ENCODE measurements at places on chromosomes 16 and 17.

GRCh38 chr16:84832488-84833143 is 12.8 kb downstream of the CRISPLD2 start:
- DNase-seq, result peak; percentile 99

DNA sequence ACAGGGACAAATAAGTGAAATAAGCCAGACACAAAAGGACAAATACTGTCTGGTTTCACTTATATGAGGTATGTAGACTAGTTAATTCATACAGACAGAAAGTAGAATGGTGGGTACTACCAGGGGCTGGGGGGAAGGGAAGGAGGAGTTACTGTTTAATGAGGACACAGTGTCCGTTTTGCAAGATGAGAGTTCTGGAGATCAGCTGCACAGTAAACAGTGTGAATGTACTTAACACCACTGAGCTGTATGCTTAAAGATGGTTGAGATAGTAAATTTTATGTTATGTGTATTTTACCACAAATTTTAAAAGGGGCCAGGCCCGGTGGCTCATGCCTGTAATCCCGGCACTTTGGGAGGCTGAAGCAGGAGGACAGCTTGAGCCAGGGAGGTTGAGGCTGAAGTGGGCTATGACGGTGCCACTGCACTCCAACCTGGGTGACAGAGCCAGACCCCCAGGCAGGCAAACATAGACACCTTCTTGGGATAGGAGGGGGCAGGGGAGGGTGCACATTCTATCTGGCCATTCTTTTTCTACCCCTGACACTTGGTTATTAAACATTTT is 23.5 kb downstream of the LRRC75A start:
- DNase-seq, result no peak

DNA sequence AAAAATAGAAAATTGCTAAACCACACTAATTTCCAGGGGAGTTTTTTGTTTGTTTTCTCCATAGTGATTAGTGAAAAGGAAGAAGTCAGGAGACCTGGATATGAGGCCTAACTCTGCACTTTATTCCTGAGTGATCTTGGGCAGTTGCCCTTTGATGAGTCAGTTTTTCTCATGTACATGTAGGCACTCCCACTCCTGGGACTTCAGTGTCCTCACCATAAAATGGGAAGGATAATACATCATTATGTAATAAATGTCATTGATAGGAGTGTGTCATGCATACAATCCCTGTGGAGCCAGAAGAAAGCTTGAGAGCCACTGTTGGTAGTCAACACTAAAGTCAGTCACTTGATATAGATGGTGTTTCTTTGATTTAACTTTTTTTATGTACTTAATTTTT is 32.5 kb downstream of the WIPF2 start:
- peak; percentile 79 for DNase-seq

- no peak for DNase-seq
Measured at GRCh38 chr17:17313350-17313991, 10.3 kb downstream of the NT5M start.

- DNase-seq, result no peak
Measured at GRCh38 chr17:76054112-76054476, 18.2 kb downstream of the SRP68 start.

DNA sequence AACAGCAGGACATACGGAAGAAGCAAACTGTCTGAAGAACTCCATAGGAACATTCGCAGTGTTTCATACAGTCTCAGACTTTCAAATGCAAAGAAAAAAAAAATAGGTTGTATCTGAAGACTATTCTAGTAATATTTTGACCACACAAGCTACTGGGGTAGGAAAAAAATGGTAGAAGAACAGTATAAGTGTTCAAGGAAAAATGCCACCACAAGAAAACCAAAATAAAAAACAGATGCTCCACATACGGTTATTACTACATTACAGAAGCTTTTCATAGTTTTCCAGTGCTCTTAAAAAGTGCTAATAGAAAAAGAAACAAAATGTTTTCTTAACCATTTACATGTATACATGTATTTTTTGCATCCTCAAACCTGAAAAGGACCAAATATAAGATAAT is 3.7 kb downstream of the NCOR1 start:
- DNase-seq, result peak; percentile 23

GRCh38 chr16:65125871-65126270 is 4.0 kb upstream of the CDH11 start:
- peak; percentile 38 for DNase-seq

GRCh38 chr17:73304971-73305812 is 6.6 kb downstream of the CDC42EP4 start:
- peak; percentile 93 for DNase-seq

GRCh38 chr16:81703177-81704155 is 75.6 kb upstream of the PLCG2 start:
- DNase-seq, result peak; percentile 91

DNA sequence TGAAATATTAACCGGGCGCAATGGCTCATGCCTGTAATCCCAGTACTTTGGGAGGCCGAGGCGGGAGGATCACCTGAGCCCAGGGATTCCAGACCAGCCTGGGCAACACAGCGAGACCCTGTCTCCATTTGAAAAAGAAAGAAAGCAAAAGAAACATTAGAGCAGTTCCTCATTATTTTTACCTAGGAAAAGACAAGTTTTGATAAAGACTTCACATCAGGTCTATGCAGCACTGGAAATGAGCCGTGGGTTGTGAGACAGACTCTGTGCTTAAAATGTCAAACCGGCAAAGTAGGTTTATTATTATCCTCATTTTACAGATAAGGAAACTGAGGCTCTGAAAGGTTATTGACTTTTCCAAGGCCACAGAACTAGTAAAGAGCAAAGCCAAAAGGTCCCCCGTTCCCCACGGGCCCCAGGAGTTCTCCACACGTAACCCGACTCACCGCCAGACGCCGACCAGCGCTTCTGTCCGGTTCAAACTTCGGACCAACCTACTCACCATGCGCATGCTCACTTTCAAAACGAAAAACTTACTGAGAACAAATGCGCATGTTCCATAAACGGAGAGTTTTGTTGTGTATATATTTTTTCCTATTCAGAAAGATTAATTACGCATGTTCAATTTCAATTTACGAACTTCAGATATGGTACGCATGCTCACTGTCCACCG is 356 bp downstream of the TUBD1 start:
- no peak for DNase-seq

- DNase-seq, result no peak
Measured at GRCh38 chr16:88631920-88632586, 6.3 kb upstream of the IL17C start.

DNA sequence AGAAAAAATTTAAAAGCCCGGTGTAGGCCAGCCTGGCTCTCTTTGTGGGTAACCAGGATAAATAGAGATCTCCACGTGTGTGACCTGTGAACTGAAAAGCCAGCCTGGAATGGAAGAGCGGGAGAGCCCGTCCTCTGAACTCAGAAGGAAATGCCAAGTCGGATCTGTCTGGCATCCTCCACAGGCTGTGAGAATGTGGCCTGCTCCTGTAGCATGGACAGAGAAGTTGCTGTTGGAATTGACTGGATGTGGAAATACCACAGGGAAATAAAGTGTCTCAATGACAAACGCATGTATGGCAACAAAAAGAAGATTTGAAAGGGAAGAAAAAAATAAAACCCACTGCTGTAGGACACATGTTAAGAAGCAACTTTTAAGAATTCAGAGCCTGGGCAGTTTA is 6.7 kb downstream of the KLHL36 start:
- no peak for DNase-seq

DNA sequence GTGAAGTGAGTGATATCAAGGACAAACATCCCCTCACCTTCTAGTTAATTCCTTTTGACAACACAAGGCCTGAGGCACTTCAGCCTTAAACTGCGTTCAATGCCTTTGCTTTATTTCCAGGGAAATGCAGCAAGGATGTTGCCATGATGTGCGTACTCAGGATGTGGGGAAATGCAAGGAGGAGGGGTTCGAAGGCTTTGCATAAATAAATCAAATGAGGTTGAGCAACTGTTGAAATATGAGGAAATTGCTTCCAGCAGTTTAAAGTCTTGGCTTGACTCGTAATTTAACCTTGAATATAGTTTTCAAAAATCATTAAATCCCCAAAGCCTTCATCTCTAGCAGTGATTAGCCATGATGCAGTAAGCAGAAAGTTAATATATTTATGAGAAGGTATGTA is 81.8 kb upstream of the CCL2 start:
- DNase-seq, result peak; percentile 62

DNA sequence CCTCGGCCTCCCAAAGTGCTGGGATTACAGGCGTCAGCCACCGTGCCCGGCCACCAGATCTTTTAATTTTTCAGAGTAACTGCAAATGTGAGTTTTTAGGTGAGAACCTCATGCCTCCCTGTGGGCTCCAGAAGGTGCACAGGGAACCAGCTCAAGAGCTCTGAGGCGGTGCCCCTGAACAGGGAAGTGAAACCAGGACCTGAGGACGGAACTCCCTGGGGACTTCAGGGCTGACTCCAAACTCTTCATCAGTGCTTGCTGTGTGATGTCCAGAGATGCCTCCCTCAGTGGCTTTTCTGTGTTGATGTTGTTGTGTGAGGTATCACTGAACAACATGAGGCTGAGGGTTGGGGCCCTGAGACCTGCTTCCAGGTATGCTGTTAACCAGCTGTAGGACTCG is 23.8 kb downstream of the SLC12A3 start:
- no peak for DNase-seq

DNA sequence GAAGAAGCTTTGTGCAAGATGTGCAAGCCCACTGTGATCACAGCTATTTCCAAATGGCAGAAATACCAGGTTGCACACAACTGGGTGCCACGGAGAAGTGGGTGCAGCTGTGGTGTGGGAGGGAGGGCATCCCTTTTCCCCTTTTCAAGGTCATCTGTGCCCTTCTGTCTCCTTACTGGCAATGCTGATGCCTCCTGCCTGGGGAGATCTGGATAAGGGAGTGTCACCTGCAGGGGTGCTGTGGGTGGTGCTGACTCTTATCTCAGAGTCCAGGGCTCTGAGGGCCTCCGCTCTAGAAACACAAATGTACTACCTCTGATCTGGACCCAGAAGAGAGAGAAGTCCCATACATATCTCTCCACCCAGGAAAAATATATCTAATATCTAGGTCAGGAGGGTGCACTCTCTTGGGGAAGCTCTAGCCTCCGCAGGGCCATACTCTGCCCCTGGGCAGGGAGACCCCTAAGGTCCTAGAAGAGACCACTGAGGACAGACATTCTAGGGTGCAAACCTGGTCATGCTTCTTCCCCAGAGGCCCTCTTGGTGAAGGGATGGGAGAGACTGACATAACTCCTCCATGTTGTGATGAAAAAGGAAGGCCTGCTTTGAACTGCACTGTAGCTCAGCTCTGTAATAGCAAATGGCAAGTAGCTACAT is 18.5 kb downstream of the NPRL3 start:
- DNase-seq, result no peak

DNA sequence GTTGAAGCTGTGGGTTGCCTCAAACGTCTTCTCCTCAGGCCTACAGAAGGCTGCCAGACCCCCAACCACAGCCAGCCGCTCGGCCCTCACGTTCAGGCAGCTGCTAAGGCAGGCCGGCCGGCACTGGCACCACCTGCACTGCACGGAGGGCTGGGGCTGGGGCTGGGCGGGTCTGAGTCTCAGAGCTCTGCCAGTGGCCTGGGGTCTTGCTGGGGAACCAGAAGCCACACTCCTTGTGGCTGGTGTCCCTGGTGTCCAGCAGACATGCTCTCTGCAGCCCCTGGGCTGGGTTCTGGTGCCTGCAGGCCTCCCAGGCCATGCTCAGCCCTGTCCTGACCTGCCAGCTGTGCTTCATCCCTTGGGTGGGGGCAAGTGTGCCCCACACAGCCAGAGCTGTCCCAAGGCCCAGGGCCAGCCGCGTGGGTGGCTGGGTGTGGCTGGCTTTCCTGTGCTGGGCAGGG is 42.0 kb downstream of the BAHCC1 start:
- peak; percentile 27 for DNase-seq

GRCh38 chr16:58158725-58159124 is 29.5 kb upstream of the CFAP20 start:
- DNase-seq, result no peak

GRCh38 chr17:66466840-66467367 is 164.5 kb downstream of the PRKCA start:
- peak; percentile 98 for DNase-seq

DNA sequence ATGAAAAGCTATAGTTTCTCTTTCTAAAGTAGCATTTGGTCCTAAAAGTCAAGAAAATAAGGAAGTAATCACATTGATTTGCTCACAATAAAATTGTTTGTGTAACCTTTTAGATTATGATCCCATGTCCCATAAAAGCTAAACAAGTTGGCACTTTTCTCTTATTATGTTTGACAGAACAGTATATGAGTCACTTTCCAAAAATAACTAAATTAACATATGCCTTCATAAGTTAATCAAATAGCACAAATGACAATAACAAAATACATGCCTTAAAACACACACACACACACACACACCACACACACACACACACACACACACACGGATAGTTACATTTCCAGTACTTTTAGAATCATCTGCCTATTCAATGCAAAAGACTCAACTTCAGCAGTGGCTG is 2.8 kb downstream of the MED13 start:
- no peak for DNase-seq

DNA sequence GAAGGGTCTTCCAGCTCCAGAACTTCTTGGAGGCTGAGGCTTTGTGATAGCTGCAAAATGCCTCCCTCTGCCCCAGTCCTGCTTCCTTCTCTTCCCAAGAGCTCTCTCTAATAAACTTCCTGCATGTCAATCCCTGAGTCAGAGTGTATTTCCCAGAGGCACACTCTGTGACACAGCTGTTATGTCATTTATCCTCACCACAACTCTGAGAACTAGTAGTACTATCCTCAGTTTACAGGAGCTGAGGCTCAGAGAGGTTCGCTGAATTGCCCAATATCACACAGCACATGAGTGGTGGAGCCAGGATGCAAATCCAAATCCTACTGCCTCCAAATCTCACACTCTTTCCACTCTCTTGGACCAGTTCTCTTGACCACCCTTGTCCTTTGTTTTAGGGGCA is 20.0 kb downstream of the UNC45B start:
- DNase-seq, result peak; percentile 25

GRCh38 chr16:22386976-22387375 is 12.6 kb upstream of the CDR2 start:
- peak; percentile 93 for DNase-seq

- peak; percentile 57 for DNase-seq
Measured at GRCh38 chr17:6471531-6472465, 27.5 kb downstream of the PIMREG start.

DNA sequence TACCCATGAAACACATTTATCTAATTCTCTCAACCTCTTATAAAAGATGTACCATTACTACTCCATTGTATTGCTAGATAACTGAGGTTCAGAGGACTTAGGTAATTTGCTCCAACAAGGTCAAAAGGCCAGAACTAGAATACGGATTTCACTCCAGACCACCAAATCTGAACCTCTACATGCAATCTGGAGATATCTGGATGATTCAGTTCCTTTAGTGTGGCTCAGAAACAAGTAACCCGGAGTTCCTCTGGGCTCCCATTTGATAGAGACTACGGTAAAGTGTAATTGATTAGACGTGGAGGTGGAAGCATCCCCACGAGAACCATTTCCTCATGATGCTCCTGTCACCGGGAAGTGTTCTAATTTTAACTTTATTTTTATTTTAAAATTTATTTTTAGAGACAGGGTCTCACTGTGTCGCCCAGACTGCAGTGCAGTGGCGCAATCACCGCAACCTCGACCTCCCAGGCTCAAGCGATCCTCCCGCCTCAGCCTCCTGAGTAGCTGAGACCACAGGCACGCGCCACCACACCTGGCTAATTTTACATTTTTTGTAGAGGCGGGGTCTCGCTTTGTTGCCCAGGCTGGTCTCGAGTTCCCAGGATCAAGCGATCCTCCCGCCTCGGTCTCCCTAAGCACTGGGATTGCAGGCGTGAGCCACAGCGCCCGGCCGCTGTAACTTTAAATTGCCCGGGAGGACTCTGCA is 608 bp upstream of the COX10 start:
- no peak for DNase-seq

- no peak for DNase-seq
Measured at GRCh38 chr17:42541041-42541833, 5.2 kb downstream of the NAGLU start.

- peak; percentile 78 for DNase-seq
Measured at GRCh38 chr17:4953451-4953961, 2.6 kb downstream of the ENO3 start.

All from foreskin fibroblast (primary cell).